Stimulated activated CD8-positive, alpha-beta memory T cell treated with anti-CD3 and anti-CD28 coated beads, Interleukin-4, amount 100 ng/mL, for 1 hour (primary cell): ENCODE measurements at places on chromosomes 4 and X.

DNA sequence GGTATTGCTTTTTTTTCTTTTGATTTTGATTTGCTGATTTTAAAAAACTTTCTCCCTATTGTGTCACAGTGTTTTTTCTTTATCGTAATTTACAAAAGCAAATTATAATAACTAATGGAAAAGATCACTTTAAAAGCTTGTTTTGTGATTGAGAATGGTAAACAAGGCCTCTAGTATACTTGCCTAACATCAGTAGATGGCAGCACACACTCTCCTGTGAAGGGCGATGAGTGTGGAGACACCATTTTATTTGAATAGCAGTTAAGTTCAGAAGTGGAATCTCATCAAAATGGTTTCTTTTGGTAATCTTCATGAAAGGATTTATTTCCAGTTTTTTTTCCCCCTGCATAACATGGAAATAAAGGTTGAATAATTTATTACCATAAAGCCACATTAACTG, 72.3 kb downstream of the PAK3 start:
- DNase-seq: no peak

DNA sequence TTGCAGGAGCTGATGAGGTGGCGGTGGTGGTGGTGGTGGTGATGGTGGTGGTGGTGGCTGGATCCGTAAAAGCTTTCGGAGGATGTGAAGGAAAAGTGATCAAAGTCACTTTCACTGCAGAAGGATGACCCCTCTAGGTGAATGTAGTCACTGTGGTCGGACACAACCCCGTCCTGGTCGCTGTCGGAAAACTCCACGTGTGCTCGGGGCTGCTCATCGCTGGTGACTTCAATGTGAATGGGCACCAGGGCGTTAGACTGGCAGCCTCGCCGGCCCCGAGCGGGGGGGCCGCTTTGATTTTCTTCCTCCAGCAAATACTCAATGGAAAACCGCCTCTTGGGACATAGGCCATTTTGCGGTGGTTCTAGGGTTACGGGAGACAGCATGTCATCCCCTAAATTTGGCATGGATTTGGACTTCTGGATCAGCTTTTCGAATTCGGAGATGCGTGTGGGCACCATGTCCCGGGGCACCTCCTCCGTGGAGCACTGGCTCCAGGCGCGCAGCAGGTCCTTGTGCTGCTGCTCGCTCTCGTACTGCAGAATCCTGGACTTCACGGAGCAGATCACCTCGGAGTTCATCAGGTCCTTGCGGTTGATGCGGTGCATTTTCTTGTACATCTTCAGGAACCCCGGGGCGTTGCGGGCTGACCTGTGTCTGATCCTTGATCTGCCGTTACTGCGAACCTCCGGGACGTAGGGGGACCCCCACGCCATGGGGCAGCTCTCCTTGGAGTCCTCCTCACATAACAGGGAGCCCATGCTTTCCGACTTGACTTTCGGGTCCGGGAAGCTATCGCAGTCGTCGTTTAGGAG, 88.3 kb upstream of the PDLIM3 start:
- DNase-seq: no peak

DNA sequence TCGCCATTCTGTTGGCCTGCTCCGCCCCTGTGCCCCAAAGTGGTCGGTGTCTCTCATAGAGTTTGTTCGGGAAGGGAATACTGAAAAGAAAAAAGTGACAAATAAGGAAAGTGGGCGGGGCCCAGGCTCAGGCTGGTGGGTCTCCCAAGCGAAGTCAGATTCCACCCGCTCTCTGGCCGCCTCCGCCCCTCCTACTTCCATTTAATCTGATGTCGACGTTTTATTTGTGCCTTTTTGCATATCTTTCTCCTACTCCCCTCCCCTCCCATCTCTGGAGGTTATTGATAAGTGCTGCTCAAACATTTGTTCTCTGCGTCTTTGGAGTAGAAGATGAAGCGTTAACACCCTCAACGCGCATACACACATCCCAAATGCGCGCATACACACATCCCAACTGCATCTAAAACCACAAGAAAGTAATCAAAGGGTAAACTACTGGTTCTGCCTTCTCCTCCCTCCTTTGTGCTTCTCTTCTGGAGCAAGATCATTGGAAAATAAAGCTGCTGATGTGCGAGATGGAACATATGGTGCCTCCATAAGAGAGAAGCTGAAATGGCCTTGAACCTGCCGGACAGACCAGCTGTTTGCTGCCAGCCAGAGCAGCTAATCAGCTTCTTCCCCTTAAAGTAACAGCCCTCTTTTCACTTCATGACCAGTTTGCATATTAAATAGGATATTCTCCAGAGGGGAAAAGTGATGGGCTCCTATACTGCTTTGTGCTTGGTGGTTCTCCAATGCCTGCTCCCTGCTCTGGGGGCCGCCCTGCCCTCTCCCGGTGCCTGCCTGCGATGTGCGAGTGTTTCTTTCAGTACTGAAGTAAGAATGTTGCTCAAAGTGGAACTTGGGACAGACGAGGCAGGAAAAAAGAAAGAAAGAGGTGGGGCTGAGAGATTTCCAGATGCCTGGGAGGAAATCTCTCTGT, 3.1 kb downstream of the MAMLD1 start:
- no peak for DNase-seq

DNA sequence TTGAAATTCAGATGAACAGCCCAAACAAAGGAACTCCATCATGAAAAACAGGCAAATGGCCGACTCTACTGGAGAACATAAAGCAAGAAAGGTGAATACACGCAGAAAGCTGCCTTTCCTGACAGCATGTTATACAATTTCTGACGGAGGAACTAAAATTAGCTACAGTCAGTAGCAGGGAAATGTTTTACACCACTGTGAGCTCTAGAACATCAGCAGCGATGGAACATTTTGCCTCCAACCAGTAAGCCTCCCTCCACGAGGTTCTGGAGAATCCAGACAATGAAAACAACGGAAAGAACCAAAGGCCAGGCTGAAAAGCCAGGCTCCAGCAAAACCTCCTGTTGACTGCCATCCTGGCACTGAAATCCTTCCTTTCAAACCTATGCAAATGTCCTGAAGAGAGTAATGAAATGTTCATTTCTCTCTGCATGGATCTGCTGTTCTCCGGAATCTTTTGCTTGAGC, 78.9 kb downstream of the IRF2 start:
- DNase-seq: no peak

- DNase-seq: no peak
These were observed 26.6 kb upstream of the SNCA start for GRCh38 chr4:89863533-89863932.
